D341Med (cell line): ENCODE measurements at places on chromosomes 6 and 20.

GRCh38 chr20:37500311-37500710, 20.7 kb upstream of the NNAT start:
- no peak for DNase-seq

- DNase-seq: peak; percentile 36
Observed at GRCh38 chr6:70375882-70376281, 37.4 kb upstream of the FAM135A start.

GRCh38 chr6:53986721-53987521, 124.3 kb upstream of the MLIP start:
- DNase-seq: peak; percentile 54

DNA sequence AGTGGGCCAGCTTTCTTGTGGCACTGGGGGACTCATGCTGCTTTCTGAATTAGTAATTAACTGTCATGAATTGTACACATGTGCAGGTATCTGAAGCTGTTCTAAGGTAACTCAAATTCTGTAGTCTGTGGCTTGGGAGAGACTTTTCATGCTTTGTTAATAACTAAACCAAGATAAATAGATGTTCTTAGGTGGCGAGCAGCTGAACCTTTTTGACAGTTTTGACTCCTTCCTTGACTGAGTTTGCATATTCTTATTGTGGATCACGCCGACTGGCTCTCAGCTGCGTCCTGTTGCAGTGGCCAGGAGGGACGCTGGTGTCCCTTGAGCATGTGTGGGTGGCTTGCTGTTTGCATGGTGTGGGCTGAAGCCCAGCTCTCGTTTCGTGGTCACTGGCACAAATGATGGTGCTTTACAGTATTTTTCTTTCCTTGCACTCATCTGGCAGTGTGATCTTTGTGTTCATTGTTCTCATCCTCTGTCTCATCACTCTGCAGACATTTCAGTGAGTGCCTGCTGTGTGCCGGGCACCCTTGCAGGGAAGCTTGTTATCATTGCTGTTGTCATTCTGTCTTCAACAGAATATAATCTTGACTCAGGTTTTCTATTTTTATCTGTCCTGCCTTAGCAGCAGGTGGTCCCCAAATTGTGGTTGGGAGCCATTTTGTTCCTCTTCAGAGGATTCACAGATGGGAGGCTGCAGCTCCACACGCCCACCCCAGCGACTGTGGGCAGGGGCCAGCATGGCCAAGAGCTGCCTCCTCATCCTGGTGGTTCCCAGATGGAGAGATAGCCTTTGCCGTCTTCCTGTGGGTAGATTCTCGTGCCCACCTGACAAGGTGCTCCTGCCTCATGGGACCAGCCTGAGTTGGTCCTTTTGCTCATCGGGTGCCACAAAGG, 39.6 kb downstream of the DUSP22 start:
- DNase-seq: no peak

DNA sequence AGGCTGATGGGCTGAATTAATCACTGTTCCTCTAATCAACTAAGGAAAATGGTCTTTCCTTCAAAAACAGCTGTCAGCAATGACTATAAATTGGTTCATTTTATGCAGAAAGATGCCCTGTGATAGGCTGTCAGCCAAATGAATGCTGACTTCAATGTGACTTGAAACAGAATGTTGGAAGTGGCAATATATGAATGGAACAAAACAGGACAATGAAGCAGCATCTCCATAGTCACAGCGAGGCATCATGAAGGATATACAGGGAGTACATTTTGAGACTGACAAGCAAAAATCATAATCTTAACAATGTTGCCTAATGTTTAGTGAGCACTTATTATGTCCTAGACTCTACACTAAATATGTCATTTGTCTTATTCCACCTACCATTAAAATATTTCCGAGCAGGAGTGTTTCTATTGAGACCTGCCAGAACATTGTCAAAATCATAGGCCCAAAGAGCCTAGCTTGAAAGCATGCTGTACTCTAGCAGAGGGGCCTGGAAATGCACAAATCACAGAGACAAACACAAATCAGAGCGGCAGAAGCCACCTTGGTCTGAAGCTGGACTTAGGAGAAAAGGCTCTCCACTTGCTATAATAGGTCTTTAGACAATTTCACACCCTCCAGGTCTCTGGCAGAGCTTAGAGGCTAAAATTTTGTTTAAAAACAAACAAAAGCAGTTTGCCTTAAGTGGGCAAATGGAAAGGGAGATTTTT, 63.3 kb downstream of the FAM50B start:
- no peak for DNase-seq

DNA sequence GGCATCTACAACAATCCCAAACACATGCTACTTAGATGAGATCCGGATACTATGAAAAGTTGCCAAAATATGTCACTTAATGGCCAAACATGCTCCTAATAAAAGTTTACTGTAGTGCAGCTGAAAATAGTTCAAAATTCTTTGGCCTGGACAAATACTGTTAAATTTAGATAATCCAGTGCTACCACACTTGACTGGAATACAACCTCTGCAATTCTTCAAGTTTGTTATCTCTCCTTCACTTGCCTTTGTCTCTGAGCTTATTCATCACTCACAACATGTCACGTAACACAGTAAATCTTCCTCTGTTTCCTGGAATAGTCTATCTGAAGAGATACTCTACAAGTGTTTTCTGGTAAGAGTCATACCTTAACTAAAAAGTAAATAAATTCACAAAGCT, 10.5 kb upstream of the PLN start:
- DNase-seq: no peak

DNA sequence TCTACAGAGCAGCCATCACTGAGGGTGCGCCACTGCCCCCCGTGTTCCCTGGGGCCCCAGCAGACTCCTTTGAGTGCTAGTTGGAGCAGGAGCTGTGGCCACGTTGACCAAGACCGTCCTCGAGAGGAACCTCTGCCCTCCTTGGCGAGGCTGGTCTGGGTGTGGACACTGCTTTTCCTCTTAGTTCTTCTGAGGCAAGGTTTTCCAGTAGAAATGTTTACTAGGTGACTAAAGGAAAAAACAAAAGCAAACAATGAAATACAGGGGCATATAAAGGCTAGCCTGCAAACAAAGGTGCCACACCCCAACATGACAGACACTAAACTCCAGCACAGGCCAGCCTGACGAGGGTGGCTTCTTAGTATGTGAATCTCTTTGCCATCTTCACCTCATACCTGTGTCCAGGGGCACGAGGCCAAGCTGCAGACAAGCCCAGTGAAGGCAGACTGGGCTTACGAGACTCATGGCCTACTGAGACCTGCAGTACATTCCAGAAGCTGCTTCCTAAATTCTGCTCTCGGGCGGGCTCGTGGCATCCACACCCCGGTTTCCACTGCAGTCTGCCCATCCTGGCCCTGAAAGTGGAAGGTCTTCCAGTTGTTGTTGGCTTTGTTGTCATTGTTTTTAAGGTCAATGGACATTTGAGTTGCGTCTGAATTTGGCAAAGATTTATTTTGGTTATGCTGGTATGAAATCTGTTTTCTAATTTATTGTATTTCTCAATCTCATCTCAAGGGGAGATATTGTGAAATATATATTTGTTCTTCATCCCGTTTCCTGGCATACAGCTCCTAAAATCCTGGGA, 39.2 kb downstream of the FAM50B start:
- DNase-seq: no peak

- no peak for DNase-seq
Observed at GRCh38 chr6:109373331-109373730, 8.9 kb downstream of the CD164 start.

DNA sequence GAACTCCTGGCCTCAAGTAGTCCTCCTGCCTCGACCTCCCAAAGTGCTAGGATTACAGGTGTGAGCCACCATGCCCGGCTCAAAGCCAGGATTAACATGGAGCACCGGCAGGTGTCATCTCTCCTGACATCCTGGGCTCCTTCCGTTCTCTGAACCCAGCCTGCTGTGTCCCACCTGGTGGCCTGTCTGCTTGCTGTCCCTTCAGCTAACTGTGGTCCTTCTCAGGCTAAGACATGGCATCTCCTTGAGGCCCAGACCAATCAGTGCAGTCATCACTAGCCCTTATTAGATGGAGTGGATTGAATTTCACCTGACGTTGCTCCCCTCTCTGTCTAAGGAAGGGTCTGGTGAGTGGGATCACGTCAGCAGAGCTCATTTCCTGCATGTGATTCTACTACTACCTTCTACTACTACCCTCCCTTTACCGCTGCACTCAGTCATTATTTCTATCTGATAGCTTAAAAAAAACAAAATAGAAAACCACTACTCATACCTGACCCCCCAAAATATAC, 28.0 kb upstream of the SYNJ2 start:
- no peak for DNase-seq

DNA sequence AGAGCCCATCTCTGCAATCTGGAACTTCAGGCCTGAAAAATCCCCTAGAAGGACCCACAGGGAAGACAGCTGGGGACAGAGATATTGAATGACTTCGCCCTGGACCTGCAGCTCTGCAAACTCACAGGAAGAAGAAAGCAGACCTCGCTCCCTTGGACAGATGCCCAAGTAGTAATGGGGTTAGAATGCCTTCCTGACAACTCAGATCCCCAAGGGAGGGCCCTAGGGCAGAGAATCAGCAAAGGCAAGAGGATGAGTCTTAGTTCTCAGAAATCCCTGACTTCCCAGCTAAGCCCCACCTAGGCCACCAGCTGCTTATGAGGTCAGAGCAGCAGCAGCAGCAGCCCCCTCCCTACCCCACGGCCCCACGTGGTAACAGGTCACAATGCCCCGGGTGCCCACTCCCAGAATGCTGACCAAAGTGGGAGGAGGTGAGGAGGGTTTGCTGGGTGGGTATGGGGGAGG, at the start of gene C20orf141:
TSS of gene C20orf141 (plus strand) at position 401 of the 465 bp plus-strand sequence. CDS start 198 bp downstream, outside the sequence.
- no peak for DNase-seq

- DNase-seq: no peak
Observed at GRCh38 chr6:149284904-149285303, 32.6 kb upstream of the TAB2 start.

GRCh38 chr6:15854826-15855710, 192.2 kb upstream of the DTNBP1 start:
- DNase-seq: no peak

DNA sequence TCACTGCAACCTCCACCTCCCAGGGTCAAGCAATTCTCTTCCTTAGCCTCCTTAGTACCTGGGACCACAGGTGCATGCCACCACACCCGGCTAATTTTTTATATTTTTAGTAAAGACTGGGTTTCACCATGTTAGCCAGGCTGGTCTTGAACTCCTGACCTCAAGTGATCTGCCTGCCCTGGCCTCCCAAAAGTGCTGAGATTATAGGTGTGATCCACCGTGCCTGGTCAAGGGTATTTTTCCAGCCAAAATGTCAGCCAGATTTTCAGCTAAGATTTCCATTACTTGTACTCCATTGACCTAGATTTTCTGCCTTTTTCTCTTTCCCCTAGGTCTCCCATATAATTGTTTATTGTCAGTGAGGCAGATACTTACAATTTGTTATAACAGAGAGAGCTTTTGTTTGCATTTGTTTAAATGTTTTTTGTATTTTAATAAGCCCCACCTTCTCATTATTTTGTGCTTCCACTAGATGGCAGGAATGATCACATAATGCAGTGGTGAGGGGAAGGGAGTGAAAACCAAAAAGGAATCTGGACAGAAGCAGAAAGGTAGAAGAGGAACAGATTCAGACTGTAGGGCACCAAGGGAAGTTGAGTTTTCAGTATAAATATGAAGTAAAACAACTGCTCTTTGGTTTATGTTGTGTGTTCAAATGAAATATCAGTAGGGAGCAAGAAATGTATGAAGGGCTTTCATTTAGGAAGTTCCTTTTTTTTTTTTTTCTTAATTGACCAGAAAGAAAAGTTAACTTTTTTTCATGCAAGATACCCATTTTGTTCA, 29.7 kb downstream of the RPF2 start:
- DNase-seq: peak; percentile 55

- DNase-seq: no peak
Observed at GRCh38 chr6:150345781-150346180, 23.0 kb upstream of the IYD start.

DNA sequence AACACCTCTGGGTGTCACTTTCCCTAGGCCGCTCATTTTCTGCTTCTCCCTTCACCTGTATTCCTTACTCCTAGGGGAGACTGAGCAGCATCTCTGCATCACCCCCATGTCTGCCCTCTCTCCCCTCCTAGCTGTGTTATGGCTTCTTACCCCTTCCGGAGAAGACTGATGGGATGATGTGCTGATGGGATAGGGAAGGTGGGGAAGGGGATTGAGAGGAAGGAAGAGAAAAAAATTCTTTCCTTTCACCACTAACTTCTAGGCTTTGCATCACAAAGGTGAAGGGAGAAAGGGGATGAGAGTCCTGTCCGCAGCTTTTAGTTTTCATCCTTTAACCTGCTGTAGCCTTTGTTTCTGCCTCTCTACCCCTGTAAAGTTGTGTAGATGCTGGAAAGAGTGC, 26.7 kb downstream of the AKAP7 start:
- DNase-seq: no peak

DNA sequence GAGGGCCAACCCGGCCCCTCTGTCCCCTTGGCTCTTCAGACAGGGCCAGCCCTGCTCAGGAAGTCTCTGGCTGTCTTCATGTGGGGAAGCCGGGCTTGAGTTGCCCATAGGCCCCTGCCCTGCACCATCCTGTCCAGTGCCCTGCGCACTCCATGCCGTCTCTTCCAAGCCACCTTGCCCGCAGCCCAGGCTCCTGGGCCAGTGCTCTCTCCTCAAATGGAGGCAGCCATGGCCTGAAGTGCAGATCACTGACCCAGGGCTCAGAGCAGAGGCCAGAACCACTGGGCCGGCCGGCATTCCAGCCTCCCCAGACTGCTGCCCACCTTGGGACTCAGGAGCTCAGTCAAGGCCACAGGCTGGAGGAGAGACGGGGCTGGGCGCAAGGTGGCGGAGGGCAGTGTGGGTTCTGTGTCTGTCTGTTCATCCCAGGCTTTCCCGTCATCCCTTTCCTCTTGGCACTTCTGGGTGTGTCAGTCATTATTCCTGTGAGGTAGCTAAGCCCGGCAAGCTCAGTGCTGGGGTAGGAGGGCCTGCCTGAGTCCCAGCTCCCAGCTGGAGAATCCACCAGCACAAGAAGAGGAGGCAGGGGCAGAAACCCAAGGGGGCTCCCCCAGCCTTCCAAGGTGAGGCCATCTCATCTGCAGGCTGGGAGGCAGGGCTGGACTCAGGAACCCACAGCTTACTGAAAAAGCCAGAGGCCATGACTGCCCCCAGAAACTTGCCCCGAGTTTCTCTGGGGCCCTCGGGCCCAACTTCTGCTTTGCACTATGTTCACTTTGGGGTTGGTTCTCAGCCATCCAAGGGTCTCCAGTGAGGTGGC, 22.4 kb downstream of the SDCBP2 start:
- DNase-seq: no peak

GRCh38 chr6:89197141-89197540, 20.0 kb downstream of the GABRR1 start:
- no peak for DNase-seq

GRCh38 chr6:139161169-139161568, 26.3 kb downstream of the HECA start:
- no peak for DNase-seq

DNA sequence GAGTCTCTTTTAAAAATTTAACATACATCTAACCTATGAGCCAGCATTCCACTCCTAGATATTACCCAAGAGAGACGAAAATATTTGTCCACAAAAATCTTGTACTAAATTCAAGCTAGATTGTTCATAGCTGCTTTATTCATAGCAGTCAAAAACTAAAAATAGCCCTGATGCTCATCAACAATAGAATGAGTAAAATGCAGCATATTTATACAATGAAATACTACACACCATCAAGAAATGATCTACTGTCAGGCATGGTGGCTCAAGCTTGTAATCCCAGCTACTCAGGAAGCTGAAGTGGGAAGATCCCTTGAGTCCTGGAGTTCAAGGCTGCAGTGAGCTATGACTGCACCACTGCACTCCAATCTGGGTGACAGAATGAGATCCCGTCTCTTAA, 22.0 kb upstream of the SRC start:
- no peak for DNase-seq
